ENCODE measurements at places on chromosomes 11 and 22.

GRCh38 chr11:59144579-59145345 is 2.1 kb downstream of the FAM111A start:
- DNase-seq: peak; percentile 21

DNA sequence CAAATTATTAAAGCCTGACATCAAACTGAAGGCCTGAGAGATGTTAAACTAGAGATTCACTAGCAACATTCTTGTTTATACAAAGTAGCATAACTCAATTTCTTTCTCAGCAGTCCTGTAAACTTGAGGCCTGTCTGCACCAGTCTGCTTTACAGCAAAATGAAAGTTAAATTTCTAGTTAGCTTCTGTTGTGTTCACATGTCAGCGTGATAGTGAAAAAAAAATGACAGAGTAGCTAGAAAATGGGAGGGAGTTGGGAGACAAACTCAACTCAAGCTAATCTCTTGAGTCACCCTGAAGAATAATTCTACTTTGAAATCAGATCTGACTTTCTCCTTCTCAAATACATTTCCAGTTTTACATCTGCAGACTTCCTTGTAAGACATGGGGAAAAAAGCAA is 6.5 kb downstream of the RBFOX2 start:
- DNase-seq: no peak

DNA sequence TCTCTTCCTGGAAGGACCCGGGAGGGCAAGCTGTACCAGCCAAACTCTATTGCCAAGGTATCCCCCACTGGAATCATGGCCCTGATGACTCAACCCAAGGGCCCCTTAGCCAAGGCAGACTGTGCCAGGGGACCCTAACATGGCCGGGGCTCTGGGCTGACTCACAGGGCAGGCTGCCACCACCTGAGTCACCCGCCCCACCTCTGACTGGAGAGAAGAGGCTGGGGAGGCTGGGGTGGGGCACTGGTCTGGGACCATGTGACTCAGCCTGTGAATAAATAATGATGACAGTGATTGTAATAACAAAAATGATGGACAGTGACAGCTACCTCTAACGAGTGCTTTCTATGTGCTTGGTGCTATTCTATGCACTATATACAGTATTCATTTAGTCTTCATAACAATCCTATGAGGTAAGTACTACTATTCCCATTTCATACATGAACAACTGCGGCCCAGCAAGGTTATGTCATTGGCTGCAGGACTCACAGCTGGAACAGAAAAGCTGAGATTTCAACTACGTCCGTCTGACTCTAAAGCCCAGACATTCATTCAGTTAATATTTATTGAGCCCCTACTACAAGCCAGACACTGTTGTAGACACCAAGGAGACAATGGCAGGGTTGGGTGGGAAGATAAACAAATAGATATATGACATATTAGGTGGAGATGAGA is 84.2 kb downstream of the FBXO7 start:
- DNase-seq: no peak

DNA sequence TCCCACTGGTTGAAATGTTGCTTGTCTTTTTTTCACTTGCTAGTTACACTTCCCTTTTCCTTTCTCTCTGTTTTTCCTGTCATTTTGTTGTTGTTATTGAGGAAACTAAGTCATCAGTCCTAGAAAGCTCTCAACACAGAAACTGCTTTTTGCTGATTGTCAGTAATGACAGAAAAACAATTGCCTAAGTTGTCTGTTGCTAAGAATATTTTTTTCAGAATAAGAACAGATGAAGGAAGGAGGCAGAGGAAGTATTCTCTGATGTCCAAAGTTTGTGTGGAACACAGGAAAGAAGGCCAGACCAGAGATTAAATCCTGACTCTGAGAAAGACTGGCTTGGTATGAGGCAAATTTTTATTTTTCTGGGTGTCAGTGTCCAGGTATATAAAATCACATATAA is 163.3 kb downstream of the CASP12 start:
- no peak for DNase-seq

DNA sequence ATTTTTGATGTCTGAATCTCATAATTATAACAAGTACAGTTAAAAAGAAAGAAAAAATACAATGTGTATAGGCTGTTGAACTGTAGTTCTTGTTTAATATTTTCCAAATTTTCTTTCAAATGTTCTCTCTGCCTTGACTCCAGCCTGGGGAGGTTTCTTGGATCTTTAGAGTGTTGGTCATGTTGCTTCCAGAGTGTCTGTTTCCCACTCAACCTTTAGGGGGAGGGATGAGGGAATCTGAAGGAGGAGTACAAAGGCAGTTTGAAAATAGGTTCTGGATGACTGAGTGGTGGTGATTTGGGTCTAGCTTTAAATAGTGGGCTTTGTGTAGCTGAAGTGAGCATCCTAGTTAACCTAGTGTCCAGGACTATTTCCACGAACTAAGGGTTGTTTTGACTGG is 2.0 kb downstream of the CTNND1 start:
- DNase-seq: no peak

- DNase-seq: no peak
Measured at GRCh38 chr11:131888230-131888855, 517.9 kb downstream of the NTM start.

- no peak for DNase-seq
Measured at GRCh38 chr11:12088047-12088481, 22.3 kb upstream of the MICAL2 start.

- DNase-seq: peak; percentile 48
Measured at GRCh38 chr11:44775366-44775984, 48.7 kb downstream of the TSPAN18 start.

GRCh38 chr11:69638941-69639681 is 1.8 kb upstream of the CCND1 start:
- no peak for DNase-seq

DNA sequence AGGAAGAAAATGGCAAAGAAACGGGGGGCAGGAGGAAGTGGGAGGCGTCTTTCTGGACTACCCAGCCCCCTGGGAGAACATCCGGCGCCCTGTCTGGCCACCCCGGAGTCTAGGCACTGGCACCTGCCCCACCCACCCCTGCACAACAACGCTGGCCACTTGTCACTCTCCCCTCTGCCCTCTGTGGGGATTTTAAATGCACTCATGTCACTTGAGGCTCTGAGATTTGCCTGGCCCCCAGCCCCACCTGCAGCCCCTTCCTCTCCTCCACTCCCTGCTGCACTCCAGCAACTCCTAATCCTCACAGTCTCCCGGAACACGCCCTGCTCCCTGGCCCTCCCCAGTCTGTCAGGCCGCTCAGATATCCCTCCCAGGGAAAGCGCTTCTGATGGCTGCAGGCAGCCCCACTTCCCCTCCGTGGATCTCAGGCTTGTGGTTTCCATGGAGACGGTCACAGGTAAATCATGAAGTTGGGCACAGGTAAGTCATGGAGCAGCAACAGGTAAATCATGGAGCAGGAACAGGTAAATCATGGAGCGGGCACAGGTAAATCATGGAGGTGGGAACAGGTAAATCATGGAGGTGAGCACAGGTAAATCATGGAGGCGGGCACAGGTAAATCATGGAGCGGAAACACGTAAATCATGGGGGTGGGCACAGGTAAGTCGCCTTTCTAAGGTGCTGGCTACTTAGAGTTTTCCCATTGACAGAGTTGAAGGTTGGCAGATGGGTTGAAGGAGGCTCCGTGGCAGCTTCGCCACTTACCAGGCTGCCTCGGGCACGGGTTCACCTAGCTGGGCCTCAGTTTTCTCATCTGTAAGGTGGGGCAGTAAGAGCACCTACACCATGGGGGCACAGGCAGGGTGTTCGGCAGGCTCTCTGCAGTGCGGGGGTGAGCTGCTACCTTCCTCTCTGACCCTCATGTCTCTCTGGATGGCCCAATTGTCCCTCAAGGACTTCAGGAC is 79.0 kb upstream of the SHISAL1 start:
- no peak for DNase-seq

Data from NCI-H1694 treated with DMSO at 0.1 percent for 48 hours (cell line).